RPMI7951 (cell line): ENCODE measurements at places on chromosomes 12 and 14.
A peak's percentile ranks its signal among the peaks of the same experiment; 100 is the strongest.

DNA sequence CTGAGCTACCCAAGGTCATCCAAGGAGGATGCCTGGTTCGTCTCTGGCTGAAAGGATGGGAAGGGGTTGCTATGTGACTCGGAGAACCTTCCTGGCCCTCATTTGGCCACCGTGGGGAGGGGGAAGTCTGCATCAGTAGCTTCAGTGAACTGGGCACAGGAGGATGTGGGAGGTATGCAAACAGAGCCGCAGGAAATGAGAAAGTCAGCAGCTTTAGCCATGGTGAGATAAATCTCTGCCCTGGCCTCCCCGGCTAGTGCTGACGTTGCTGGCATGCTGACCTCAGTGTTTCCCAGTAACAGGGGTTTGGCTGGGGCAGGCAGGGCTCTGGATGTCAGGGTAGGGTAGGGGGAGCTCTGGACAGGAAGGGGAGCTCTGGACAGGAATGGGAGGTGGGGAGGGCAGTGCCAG is 2.3 kb upstream of the CEBPE start:
- DNase-seq: peak; percentile 14

GRCh38 chr12:120095736-120096135 is 20.8 kb downstream of the RAB35 start:
- DNase-seq: no peak

GRCh38 chr12:8662593-8662992 is at the start of gene MFAP5:
Gene MFAP5 (minus strand): TSS chr12:8662826. CDS start chr12:8662104, 722 bp downstream.
- DNase-seq: no peak

GRCh38 chr12:5830111-5830510 is 114.9 kb downstream of the ANO2 start:
- no peak for DNase-seq

DNA sequence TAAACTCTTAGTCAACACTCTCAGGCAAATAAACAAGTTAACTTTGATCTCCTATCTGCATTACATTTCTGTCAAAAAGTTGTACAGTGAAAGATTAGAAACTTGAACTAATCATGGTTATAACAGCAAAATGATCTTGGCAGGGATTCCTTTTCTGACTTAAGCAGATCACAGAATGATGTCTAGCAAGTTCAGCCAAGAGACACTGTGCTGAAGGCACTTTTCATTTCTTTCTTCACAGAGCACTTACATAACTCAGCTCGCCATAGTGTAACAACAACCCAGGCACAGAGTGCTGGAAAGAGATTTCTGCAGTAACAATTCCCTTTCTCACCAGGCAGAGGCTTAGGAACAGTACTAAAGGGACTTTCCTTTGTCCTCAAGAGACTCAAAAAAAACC is 19.6 kb upstream of the CSRP2 start:
- no peak for DNase-seq

GRCh38 chr14:90599748-90600507 is 203.1 kb downstream of the CALM1 start:
- peak; percentile 5 for DNase-seq

GRCh38 chr14:47539031-47539461 is 136.4 kb downstream of the MDGA2 start:
- no peak for DNase-seq

- no peak for DNase-seq
Measured at GRCh38 chr14:38904959-38905358, 198.1 kb downstream of the SEC23A start.
